Tibial nerve (tissue), 4 donors: ENCODE measurements at places on chromosomes 12 and 14. TPM values are rescaled to one million over a fixed set of nuclear protein-coding genes. Genes with fewer than 3 reads are reported as not detected.

CGRRF1 gene
- total RNA-seq = 16.5 TPM

AQP6 gene
- 0.63 TPM for total RNA-seq

MGP gene
- 474 TPM for total RNA-seq

- no peak for DNase-seq
These were observed 80.0 kb upstream of the PTPRQ start for GRCh38 chr12:80364056-80364455.

AJUBA gene
- total RNA-seq = 22.8 TPM

GRCh38 chr12:82996168-82996812, 309.6 kb downstream of the TMTC2 start:
- no peak for DNase-seq
